ENCODE measurements at places on chromosomes 7 and 10.

DNA sequence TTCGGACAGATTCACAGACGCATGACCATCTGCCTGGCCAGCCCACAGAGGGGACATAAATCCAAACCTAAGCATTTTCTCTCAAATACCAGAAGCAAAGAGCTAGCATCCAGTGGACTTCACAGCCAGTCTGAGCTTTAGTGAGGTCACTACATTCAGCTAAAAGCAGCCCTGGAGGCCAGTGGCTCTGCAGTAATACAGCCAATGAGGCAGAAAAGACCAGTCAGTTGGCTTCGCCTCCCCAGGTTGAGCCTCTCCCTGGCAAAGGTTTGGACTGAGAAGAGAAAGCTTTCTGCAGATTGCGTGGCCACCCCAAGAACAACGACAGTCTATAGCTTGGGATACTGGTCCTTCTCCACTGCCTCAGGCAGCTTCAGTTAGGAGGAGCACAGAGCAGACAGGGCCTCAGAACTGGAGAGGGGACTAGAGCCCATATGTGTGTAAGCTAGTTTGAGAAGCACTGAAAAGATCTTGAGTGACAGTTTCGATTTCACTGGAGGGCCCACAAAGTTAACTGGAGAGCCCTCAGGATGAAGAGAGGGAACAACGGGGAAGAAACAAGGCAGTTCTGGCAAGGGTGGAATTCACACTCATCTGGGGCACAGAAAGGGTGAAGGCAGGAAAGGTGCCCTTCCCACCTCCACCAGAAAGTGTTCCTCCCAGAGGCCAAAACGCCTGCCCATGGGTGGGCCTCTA is 3.8 kb downstream of the WDR91 start:
- no peak for DNase-seq

DNA sequence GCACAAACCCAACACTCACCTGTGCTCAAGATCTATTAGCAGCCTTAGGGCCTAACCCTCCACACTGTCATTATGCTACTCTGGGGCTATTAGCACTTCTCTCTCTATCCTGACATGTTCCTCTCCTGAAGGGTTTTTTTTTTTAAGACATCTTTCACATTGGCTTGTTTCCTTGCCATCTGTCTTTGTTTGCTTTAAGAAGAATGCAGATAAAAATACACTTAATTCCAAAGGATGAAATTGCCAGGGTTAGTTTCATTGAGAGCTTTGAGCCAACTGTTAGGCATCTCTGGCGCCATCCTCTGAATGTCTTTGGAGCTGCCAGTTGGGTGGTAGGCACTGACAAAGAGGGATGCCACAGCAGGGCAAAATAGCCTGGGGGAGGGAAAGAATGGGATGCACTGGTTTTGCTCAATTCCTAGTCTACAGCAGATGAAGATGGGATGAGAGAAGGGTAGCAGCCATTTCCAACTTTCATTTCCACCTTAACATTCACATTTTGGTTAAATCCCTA is 399.2 kb downstream of the SORCS1 start:
- no peak for DNase-seq

DNA sequence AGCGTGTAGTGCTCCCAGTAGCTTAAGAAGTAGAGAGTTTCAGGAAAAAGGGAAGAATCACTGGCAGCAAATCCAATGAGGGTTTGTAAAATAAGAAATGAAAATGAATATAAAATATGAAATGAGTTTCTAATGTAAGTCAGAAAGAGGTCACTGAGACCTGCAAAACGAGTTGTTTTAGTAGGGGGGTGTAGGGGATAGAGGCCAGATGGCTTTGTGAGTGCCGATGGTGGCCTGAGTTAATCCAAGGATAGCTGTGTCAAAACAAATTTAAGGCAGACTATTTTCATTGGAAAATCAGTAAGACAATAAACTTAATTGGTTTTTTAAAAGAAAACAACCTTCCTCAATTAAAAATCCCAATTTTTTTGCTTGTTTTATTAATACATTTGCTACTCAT is 745 bp upstream of the ASB15 start:
- DNase-seq: no peak

- no peak for DNase-seq
Measured at GRCh38 chr7:104444017-104444416, 115.6 kb downstream of the LHFPL3 start.

DNA sequence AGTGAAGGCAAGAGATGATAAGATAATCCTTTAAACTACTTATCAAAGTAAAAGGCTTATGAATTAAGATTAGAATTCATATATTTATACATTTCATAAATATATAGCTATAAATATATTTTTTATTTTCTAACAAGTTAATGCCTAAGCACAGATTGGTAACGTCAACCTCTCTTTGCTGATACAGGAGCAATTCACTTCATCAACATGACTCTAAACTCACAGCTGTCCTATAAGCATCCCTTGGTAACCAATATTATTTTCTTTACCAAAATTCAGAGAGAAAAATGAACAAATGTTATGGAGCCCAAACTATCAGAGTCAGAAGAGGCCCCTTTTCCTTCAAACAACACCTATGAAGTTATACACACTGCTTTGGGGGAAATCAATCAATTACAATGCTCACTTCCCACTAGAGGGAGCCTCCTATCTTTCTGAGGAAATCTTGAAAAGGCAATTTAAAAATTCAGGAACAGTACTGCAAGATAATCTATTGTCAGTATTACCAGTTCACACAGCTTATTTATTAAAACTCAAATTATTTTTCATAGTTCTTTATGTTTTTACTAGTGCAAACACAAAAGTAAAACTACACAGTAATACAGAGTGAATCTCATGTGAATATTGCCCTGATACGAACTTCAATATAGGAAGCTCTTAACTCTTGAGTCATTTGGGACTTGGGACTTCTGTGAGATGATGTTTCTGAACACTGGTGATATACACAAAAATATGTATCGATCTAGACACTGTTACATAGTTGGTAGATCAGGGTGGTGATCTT is 51.0 kb upstream of the NOBOX start:
- DNase-seq: no peak

GRCh38 chr10:29099001-29099400 is 189.9 kb upstream of the LYZL1 start:
- DNase-seq: no peak

DNA sequence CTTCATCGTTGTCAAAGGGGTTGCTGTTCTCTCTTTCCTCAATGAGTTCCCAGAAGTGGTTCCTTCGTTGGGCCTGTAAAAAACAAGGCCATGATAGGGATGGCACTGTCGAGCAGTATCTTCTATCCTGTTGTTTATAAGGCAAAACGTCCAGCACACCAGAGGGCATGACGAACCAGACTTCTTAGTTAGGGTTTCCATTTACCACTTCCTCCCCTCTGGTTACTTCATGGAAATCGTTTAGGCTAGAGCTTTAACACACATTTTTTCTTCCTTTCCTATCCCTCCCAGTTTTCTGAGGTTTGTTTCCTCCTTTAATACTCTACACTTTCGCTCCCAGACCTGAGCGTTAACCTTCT is 24.7 kb downstream of the MKRN1 start:
- DNase-seq: no peak

DNA sequence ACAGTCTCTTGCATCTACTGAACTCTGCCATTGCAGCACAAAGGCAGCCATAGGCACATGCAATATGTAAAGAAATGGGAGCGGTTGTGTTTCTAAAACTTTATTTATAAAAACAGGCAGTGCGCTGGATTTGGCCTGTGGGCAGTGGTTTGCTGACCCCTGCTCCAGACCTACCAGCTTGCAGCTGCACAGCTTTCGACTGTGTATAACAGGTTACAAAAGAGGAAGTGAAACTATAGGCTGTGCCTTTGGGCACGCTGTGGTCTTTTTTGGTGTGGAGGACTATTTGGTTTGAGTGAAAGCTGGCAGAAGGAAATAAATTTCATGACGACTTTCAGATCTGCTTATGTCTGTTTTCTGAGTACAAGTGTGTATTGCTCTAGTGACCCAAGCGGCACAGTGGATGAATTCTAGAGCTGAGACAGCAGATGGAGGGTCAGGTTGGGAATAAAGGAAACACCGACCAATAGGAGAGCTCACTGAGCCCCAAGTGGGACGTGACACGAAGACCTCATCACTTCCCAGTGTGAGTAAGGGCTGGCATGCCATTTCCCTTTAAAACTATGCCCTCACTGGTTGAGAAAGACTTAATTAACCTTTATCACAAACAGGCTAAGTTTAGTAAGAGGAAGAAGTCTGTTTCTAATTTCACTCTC is 152.7 kb downstream of the ANK3 start:
- DNase-seq: peak; percentile 12

DNA sequence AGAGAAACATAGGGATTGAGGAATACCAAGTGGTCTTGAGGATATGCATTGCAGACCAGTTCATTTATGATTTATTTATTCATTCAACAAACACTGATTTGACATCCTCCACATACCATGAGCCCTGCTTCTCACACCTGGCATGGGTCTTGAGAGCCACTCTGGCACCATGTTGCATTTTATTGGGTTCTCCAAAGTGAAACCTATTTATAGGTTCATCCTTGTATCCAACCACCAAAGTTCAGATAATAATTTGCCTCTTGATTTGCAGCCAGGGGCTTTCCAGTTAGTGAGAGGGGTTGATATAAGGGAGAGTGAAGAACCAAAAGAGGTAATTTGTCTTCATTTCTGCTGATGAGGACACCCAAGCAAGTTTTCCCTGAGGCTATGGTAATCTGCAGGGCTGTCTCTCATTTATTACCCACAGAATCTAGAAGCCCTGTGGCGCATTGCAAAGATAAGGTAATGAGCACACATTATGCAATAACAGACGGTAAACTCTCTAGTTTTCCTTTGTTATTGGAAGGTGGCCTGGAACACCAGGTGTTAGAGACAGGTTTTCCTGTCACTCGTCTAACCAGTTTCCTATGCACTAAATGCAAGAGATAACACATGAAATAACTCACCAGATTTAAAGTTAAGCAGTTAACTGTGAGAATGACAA is 28.8 kb upstream of the ICA1 start:
- DNase-seq: peak; percentile 18

- DNase-seq: no peak
Measured at GRCh38 chr7:55554038-55554437, 18.3 kb downstream of the VOPP1 start.

DNA sequence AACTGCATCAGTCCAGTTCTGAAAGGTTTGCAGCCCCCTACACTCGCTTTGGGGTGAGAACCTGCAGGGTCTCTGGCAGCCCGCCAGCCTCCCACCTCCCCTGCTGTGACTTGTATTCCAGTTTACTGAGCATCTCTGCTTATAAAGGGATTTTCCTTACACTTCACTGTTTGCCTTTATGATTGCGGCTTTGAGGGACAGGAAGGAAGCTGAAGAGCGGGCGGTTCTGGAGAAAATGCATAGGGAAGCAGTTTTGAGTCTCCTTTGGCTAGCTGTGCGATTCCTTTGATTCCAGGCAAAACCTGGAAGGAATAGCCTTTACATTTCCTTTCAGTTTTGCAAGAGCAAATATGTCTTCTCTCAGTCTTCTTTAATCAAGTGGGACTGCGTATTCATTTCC is 65.0 kb upstream of the TRIM8 start:
- DNase-seq: no peak

- DNase-seq: no peak
Measured at GRCh38 chr10:122359621-122360020, 14.9 kb upstream of the PLEKHA1 start.

DNA sequence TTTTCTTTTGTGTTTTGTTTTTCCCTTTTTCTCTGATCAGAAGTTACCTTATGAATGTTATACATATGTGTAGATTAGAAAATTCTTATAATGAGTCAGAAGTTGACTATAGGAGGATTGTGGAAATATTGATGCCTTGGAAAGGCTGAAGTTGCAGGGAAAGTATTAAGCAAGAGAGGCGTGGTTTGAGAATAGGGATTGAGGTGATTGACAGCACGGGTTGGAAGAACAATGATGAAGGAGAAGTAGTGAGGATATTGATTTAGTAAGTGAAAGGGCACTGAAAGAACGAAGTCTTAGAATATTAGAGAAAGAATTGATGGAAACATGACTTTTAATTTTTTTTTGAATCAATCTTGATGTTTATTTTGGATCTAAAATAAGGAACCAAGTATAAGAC is 176.0 kb downstream of the EXOC4 start:
- no peak for DNase-seq

DNA sequence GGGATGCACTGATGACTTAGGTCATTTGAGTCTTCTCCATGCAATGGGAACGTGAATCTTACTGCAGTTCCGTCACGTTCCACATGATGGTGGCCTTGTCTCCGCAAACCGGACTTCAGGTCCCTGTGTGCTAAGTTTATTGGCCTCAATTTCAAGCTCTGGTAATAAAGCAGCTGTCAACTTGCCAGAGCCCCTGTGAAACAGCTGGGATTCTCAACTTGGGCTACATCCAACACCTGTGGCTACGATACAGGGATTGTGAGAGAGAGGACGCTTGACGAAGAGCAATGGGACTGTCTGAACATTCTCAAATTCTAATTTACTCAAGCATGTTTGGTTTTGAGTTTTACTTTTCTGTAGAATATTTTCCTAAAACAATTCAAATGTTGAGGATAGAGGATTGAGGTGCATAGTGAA is 174.2 kb downstream of the PTN start:
- DNase-seq: peak; percentile 71

DNA sequence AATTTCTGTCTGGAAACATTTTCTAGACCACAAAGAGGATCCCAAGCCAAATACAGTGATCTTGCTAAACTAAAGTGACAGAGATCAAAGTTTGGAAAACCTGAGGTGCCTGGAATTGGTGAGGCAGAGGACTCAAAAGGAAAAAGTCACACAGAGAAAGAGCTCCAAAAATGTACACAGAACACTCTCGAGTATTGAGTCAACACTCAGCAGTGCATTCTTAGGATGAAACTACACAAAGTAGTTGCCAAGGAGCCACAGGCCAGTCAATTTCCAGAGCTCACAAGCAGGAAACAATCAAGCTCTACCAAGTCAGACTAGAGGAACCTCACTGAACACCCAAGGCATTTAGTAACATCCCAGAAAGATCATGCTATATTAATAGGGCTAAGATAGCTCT is 61.3 kb downstream of the MICU1 start:
- DNase-seq: peak; percentile 67

DNA sequence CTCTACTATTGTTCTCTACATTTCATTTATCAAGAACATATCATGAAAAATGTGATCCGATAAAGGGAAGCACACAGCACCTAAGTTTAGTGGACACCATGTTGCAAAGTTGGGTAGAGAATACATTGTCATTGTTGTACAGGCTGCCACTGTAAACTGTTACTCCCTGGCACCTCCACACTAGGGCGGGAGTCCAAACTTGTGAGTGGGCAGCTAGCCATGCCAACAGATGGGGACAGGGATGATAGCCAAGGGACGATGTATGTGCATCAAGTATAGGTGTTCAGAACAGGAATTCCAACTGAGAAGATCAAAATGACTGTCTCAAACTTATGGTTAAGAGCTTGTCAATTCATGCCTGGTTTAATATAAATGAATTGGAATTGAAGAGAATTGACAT is 31.1 kb upstream of the COMMD3 start:
- DNase-seq: no peak

- no peak for DNase-seq
Measured at GRCh38 chr10:47348661-47349470, 703 bp downstream of the RBP3 start.

DNA sequence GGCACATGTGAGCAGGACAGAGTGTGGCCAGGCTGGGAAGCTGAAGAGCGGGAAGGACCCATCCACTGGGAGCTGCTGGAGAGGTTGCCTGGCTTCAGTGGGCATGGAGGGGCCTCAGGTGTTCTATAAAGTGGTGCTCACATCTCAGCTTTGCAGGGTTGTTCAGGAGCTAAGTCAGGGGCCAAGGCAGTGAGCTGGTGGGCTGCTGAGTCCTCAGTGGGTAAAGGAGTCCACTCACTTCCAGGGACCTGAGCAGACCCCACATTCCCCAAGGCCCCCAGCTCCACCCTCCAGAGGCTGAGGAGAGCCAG is 28.8 kb upstream of the C10orf53 start:
- no peak for DNase-seq
